Muscle of back (tissue), 13 donors: ENCODE measurements at places on chromosomes 3 and 15. TPM values are rescaled to one million over a fixed set of nuclear protein-coding genes. Genes with fewer than 3 reads are reported as not detected.

NIPA2 gene
- 41.9 TPM for polyA plus RNA-seq

PRTG gene
- 2.5 TPM for polyA plus RNA-seq

RGMA gene
- polyA plus RNA-seq = 61.3 TPM

STOML1 gene
- polyA plus RNA-seq = 29.8 TPM

STARD5 gene
- 2.9 TPM for polyA plus RNA-seq

PAK6 gene
- 1.7 TPM for polyA plus RNA-seq

PPM1L gene
- 13.0 TPM for polyA plus RNA-seq

HYAL1 gene
- polyA plus RNA-seq = 1.2 TPM

SNX22 gene
- polyA plus RNA-seq = 0.87 TPM

C3orf70 gene
- polyA plus RNA-seq = 7.3 TPM

NANOGP8 gene
- 0.19 TPM for polyA plus RNA-seq

GRCh38 chr3:124797426-124797945 lies 67.2 kb downstream of the UMPS start:
- no peak for DNase-seq

DNA sequence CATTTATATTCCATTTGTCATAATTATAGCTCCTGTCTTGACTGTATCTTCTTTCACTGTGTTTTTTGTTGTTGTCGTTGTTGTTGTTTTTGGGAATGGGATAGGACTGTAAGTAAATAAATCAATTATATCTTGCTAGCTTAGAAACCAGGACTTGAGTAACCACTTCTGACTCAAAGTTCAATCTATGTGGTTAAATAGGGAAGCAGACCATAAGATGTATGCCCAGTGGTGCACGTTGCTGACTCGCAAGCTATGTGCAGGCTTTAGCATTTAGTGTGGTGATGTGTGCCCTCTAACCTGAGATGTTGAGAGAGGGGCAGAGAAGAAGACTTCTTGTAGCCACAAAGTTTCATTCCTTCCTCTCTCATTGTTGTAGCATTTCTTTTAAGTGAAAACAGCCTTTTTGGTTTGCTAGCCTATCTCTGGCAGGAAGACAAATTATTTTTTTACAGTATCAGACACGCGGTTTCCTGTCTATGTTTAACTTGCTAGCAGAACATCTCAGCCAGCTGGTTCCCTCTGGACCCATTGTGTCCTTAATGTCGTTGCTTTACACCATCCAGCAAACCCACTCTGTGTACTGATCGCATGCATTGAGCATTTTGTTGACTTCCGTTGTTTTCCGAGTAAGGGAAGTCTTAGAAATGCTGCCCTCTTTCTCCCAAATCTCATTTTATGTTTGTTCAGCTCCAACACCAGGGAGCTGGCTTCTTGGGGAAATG lies 52.1 kb downstream of the TGFBR2 start:
- DNase-seq = peak; percentile 84

GRCh38 chr3:128330214-128330842 lies 136.4 kb downstream of the DNAJB8 start:
- DNase-seq = no peak

GRCh38 chr15:67076147-67076843 lies 10.9 kb downstream of the SMAD3 start:
- no peak for DNase-seq

DNA sequence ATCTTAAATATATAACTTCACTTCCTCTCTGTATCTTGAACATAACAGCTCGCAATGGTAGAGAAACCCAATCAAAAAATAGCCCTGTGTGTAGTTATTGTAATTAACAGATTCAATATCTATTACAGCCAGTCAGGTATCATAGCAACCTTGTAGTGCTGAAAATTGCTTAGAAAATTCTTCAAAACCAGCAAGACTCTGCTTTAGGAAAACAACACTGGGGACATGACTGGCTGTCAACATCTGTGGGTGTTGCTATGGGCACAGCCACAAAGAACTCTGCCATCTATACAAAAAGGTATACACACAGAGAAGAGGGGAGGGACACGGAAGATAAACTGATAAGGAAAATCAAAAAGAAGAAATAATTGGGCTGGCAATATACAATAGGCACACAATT lies 101.2 kb downstream of the WDR72 start:
- no peak for DNase-seq

GRCh38 chr3:144364737-144365136 lies 393.1 kb downstream of the DIPK2A start:
- no peak for DNase-seq

GRCh38 chr3:141379250-141379966 lies 11.1 kb downstream of the ZBTB38 start:
- no peak for DNase-seq

- no peak for DNase-seq
These were observed 97.5 kb downstream of the BDH1 start for GRCh38 chr3:197458179-197458707.

DNA sequence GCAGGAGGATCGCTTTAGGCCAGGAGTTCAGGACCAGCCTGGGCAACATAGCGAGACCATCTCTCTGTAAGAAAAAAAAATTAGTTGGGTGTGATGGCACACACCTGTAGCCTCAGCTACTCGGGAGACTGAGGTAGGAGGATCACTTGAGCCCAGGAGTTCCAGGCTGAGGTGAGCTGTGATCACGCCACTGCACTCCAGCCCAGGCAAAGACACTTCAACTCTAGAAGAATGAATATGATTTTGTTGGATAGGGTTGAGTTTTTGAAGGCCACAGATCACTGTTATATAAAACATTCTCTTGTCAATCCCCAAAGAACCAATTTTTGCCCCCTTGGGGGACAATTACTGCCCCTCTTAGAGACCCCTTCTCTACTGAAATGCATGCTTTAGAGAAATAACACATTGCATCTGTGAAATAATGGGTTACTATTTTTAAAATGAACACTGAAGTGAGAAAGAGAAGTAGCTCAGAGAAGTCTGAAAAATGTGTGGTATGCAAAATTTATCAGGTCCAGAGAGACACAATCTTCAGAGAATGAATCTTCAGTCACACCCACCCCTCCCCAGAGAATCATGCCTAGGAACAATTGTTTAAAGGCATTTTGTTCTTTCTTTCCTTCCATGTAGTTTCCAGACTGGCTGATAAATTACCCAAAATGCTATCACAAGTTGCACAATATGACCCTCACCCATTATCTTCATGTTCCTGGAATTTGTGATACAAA lies 42.7 kb downstream of the METTL6 start:
- no peak for DNase-seq

- DNase-seq = no peak
These were observed 41.3 kb upstream of the MAP4 start for GRCh38 chr3:48057521-48057920.

- no peak for DNase-seq
These were observed 56.1 kb downstream of the ST6GAL1 start for GRCh38 chr3:186986406-186986805.

- DNase-seq = no peak
These were observed 118.1 kb downstream of the RPL22L1 start for GRCh38 chr3:170751899-170752293.

DNA sequence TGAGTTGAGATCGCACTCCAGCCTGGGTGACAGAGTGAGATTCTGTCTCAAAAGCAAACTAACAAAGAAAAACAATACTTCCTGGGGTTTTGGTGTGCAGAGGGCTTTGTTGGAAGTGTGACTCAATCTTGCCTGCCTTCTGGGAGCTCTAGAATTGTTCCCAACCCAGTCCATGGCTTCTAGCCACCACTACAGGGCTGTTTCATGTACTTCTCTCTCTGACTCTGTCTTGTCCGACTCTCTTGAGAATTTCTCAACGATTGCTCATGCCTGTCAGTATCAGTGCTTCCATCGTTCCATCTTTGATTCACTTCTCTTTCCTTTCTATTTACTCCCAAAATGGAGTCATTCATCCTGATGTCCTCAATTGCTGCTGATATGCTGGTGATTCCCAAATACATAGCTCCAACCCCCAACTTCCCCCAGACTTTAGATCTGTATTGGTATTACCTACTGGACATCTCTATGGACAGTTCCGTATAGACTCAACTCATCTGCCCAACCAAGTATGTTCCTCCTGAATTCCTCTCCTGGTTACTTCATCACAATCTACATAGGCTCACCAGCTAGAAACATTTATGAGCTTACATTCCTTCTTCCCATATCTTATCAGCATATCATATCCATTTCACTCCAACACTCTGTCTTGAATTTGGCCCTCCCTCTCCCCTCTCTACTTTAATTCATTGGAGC lies 1.8 kb upstream of the AP2M1 start:
- DNase-seq = no peak

GRCh38 chr3:63450023-63450422 lies 171.9 kb downstream of the SYNPR start:
- DNase-seq = no peak

DNA sequence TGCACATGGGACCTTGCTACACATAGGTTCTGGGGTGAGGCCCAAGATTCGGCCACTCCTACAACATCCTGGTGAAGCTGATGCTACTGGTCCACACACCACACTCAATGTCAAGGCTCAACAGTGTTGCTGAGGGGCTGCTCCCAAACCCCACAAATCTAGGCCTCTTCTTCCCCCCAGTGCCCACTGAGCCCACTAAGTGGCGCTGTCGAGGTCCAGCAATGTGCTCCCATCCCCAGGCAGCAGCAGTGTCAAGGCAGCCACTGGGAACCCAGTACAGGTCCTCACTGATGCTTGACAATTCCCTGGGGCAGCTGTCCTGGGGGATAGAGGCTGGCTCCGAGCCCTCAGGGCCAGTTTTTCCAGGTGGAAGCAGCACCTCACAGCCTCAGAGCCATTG lies 21.5 kb downstream of the SCN5A start:
- no peak for DNase-seq

- DNase-seq = no peak
These were observed 92.7 kb downstream of the UACA start for GRCh38 chr15:70670680-70671079.

GRCh38 chr3:13014755-13015285 lies 58.4 kb downstream of the IQSEC1 start:
- DNase-seq = no peak

DNA sequence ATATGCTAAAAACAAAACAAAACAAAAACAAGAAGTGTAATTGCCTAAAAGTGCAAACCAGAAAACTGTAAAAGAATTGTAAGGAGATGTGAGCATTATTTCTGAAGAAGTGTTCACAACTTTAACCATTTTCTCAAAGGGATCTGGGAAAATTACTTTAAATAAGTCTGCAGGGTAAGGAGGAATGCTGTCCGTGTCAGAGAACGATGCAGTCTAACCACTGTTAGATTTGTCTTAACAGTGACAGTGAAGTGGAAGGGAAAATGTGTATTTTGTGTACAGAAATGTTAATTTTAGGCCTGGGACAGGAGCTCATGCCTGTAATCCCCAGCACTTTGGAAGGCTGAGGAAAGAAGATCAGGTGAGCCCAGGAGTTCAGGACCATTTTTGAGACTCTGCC lies 95.7 kb downstream of the DLG1 start:
- no peak for DNase-seq

- no peak for DNase-seq
These were observed 737.7 kb upstream of the ALCAM start for GRCh38 chr3:104629038-104629437.

- no peak for DNase-seq
These were observed 328.3 kb downstream of the MFSD1 start for GRCh38 chr3:159130108-159130507.

DNA sequence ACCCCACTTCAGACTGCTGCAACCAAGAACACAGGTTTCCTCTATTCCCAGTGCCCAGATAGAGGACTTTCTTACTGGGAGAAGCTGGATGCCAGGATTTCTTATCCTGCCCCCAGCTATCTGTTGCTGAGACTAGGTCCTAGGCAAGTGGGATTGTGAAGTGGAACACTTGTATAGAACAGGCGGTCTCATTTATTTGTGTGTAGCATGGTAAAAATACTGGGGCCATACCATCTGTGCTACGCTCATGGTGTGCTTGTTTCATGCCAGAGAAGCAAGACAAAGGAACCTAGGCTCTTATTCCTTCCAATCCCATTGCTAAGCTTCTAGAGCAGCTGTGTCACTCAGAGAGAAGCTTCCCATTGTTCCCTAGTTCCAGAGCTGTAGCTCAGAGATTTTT lies 191.5 kb upstream of the EPHA6 start:
- no peak for DNase-seq

DNA sequence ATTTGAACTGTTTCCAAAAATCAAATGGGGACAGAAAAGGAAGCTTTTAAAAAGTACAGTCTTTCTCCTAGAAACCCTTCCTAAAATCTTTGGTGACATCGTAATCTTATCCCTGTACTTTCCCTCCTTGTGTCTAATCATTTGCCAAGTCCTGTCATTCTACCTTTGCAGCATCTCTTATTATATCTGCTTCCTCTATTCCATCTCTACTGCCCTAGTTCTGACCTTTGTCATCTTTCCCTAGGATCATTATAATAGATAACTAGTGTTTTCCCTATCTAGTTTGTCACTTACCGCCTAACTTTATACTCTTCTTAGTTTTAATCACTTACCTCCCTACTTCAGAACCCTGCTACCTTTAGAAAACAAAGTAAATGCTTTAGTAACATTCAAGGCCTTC lies 11.6 kb downstream of the USP8 start:
- no peak for DNase-seq

DNA sequence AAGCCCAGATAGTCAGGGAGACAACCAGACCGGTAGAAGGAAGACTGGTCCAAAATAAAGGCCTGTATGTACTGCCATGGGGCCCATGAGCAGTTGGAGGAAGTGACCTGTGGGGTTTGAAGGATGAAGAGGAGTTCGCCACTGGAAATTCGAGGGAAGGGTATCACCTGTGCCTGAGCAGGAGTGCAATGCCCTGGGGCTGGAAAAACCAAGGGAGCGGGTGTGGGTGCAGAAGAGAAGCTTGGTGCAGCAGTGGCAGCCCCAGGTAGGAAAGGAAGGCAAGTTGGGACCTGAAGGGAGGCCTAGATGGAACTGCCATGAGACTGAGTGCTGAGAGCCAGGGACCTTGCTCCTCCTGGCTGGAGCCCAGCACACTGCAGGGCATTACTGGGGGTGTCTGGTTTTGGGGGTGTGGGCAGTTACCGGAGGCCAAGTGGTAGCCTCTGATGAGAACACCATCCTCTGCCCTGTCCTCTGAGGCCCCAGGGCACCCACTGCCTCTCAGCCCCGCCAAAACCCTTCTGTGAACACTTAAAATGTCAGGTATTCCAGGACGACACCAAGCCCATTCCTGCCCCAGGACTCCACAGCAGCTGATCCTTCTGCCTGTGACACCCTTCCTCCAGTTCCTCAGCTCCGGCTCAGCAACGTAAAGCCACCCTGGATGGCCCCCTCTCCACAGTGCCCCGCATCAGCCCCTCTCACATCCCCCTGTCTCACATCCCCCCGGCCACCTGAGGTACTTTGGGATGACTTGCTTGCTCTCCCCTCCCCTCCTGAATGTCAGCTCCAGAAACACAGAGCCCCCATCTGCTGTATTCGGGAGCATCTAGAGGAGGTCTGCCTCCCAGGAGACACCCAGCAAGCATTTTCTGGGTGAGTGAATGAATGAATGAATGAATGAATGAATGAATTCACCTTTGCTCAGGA lies 42.9 kb downstream of the WNT7A start:
- DNase-seq = no peak

GRCh38 chr3:52490939-52491526 lies 4.1 kb upstream of the STAB1 start:
- DNase-seq = no peak

GRCh38 chr3:124837730-124838186 lies 49.4 kb downstream of the ITGB5 start:
- DNase-seq = peak; percentile 79
